MCF 10A (cell line): ENCODE measurements at places on chromosomes 5 and 9.

- DNase-seq: peak; percentile 44
These were observed 25.9 kb downstream of the RUSC2 start for GRCh38 chr9:35515766-35516165.

- peak; percentile 34 for DNase-seq
These were observed 29.7 kb downstream of the SHB start for GRCh38 chr9:38039090-38039906.

DNA sequence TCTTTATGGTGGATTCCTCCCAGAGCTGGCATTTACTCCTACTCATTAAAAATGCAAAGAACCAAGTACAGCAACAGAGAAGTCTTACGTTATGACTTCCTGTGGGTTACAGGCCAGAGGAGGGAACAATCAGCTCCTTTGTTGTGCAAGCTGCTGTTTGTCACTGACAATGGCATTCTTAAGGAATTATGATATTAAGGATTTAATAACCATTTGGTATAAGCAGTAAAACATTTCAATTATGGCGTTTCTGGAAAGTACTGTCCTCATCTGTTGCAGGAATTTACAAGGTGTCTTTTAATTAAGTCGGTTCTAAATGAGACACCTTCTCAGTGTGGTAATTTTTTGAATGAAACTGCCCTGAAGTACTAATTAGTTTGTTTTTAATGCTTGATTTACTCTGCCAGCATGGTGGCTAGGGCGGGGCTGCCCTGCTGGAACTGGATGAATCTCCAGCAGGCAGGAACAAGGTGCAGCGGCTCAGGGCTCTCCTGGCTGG, 49.1 kb upstream of the VDAC1 start:
- peak; percentile 53 for DNase-seq

- DNase-seq: no peak
These were observed 1.1 kb upstream of the DAP start for GRCh38 chr5:10761933-10762775.

- peak; percentile 29 for DNase-seq
These were observed 304.4 kb upstream of the IRX4 start for GRCh38 chr5:2187156-2187555.

- no peak for DNase-seq
These were observed 655.8 kb upstream of the SEMA6A start for GRCh38 chr5:117230375-117230774.

- no peak for DNase-seq
These were observed 93.6 kb upstream of the ANKRD55 start for GRCh38 chr5:56326770-56327169.

DNA sequence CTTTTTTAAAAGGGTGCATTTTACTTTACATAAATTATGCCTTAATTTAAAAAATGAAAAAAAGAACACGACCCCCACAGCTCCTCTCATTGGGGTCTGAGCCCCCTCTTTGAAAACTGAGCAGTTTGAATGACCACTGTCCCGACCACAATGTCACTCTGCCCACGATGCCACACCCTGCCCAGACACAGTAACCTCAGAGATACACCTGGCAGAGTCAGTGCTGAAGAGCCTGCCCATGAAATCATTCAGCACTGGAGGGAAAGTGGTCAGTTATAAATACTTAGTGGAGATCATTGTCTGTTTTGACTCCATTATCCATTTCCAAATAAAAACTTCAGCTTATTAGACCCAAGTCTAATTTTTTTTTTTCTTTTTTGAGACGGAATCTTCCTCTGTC, 49.3 kb downstream of the DNAJC21 start:
- no peak for DNase-seq

GRCh38 chr9:126704892-126705766, 91.4 kb downstream of the LMX1B start:
- peak; percentile 73 for DNase-seq
